NCI-H774 (cell line): ENCODE measurements at places on chromosomes 12 and 14.
A peak's percentile ranks its signal among the peaks of the same experiment; 100 is the strongest.

GRCh38 chr12:99024191-99024590 is 379.1 kb downstream of the APAF1 start:
- DNase-seq, result no peak

DNA sequence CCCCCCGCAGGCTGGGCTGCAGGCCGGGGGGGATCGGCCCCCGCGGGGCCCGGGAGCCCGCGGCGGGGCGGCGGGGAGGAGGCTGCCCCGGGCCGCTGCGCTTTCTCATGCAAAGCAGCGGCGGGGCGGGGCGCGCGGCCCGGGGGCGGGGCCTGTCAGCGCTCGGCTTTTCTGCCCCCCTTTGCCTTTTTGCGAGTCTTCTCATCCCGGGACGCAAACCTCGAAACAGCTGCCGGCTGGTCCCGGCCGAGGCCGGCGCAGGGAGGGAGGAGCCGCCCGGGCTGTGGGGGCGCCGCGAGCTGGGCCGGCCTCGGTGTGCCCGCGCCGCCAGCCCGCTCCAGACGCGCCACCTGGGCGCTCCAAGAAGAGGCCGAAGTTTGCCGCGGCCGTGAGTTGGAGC is at the start of gene FZD10:
TSS of gene FZD10 (plus strand) at position 198 of the 400 bp plus-strand sequence. CDS start 479 bp downstream, outside the sequence.
- no peak for DNase-seq

- DNase-seq, result no peak
Measured at GRCh38 chr14:61630399-61631044, 64.8 kb upstream of the HIF1A start.

DNA sequence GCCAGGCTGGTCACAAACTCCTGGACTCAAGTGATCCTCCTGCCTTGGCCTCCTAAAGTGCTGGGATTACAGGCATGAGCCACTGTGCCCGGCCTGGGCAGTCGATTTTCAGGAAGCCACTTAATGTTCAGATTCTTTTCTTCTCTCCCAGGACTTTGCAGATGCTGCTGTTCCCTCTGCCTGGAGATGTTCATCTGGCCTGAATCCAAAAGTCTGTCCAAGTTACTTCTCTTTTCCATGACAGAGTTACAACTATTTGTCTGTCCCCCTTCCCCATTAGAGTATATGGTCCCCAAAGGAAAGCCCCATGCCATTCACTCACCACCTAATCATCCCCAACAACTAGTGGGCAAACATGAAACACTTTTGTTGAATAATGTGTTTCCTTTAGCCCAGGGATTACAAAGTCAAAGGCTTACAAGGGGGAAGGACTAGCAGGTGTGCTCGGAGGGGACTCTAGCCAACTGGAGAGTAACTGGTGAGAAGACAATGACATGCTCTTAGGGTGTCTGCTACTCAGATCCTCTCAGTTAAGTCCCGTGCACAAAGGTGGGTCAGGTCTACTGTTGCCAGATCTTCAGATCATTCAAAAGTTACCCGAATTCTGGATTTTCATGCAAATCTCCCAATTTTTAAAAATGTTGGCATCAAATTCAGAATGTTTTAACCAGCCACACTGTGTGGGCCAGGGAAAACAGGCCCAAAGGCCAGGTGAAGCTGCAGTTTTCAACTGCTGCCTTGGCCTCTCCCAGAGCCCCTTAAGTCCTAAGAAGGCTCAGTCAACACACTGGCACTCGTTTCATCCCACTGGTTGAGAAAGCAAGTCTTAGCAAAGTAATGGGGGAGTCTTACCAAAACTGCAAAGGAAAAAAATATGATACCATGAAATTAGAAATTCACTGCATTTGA is 29.6 kb downstream of the NUDT4 start:
- DNase-seq, result no peak

DNA sequence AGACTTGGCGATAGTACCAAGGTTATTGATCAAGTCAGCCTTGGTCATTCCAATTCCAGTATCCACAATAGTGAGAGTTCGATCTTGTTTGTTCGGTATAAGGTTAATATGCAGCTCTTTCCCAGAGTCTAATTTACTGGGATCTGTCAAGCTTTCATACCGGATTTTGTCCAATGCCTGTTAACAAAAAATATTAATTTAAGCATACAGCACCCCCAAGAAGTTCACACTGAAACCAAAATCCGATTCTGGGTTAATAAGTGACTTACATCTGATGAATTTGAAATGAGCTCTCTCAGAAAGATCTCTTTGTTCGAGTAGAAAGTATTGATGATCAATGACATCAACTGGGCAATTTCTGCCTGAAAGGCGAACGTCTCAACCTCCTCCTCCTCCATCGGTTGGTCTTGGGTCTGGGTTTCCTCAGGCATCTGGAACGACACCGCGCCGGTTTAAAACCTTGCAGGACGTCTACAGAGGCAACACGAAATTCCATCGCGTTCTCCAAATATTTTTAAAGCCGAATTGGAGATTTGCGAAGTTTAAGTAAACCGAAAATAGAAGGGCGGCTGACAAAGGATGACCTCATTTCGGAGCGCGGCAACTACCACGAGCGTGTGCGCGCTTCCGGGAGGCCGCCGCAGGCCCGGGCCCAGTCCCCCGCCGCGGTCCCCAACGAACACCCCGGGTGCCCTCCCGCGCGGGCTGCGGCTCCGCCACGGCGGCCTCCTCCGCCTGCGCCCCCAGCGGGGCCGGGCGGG is 716 bp downstream of the HSP90AA1 start:
- peak; percentile 47 for DNase-seq

DNA sequence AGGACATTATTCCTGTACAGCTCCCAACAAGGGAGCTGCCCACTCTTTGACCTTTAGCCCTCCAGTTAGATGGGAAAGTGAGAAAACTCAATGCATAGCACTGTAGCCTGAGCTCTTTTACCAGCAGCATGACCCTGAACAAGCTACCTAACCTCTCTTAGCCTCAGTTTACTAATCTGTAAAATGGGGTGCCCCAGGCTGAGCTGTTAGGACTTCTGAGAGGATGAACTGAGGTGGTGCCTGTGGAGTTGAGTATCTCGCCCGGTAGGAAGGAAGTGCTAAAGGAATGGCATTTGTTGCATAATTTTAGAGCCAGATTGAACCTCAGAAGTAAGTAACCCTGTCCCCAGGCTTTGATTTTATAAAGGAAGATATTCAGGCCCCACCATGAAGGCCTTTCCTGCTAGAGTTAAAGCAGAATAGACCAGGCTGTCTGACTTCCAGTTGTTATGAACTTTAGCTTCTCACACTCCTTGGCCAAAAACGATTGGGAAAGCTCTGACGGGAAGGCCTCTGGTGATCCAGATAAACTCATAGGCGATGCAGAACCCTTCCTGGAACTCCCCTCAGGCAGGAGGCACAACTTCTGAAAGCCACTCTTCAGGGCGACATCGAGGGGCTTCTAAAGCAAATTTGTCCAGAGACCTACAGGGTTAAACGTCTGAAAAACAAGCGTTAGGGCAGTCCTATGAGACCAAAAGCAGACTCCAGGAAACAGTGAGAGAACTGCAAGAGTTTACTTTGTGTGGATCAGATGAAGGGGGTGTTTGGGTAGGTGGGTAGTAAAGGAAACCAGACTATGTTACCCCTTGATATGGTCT is 2.5 kb upstream of the SERPINA10 start:
- DNase-seq, result no peak

DNA sequence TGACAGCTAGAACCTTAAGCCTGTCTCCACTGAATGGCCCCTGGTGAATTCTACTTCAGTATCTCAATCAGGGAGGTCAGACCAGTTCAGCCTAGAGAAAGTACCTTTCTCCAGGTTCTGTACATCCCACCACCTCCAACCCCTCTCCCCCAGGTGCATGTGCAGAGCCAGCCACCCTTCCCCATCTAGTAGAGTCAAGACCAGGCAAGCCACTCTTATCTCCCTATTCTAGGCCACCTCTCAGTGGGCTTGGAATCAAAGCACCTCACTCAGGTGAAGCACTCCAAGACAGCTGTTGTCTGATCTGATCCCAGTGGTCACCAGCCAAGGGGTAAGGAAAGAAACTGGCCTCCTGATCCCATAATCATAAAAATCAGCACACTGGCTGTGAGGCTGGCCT is 340.9 kb downstream of the BCL11B start:
- DNase-seq, result no peak

DNA sequence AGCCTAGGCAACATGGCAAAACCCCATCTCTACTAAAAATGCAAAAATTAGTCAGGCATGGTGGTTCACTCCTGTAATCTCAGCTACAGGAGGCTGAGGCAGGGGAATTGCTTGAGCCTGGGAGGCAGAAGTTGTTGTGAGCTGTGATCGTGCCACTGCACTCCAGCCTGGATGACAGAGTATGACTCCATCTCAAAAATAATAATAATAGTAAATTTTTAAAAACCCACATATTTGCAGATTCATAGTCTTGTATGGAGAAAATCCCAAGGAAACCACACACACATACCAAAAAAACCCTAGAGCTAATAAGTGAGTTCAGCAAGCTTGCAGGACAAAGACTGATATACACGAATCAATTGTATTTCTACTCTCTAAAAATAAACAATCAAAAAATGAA is 19.0 kb upstream of the MTHFD1 start:
- no peak for DNase-seq

GRCh38 chr14:102695167-102695555 is 82.1 kb upstream of the TRAF3 start:
- no peak for DNase-seq

- DNase-seq, result no peak
Measured at GRCh38 chr12:59650588-59651228, 54.9 kb downstream of the SLC16A7 start.

DNA sequence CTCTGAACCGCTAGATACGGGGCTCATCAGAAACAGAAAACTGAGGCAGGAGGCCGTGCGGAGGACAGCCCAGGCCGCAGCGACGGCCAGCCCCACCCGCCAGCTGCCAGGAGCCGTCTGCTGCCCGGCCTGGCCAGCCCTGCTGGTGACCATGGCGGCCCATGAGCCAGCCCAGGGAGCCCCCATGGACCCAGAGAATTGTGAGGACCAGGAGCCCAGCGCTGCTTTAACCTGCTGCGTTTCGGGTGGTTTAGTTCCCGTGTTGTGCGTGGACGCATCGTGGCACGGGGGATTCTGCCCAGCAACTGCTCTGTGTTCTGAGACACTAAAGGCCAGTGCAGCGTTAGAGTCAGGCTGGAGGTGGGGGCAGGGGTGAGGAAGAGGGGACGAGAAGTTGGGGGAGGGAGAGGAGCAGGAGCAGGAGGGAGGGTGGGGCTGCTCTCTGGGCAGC is 44.2 kb downstream of the NOC4L start:
- DNase-seq, result no peak

DNA sequence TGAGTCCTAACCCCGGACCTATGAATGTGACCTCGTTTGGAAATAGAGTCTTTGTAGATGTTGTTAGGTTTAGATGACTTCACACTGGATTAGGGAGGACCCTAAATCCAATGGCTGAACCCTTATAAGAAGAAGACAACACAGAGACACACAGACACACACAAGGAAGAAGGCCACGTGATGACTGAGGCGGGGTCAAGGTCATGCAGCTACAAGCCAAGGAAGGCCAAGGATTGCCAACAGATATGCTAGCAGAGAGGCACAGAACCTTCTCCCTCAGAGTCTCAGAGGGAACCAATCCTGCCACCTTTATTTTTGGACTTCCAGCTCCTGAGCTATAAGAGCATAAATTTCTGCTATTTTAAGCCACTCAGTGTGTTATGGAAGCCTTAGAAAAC is 31.8 kb downstream of the LTBP2 start:
- DNase-seq, result no peak

DNA sequence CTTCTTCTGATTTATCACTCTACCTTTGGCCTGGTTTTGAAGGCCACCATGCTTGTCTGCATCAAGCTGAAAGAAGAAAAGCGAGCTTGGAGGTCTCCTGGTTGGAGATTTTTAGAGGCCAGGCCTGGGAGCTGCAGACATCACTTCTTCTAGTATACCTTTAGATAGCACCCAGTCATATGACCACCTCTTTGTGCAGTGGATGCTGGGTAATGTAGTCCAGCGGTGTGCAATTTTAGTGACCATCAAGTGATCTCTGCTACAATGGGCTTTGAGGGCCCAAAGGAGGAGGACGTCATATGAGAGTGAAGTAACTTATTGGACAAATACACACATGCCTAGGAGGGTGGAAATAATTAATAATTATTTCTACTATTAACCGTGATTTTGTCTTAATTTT is 15.2 kb upstream of the WNT5B start:
- no peak for DNase-seq

GRCh38 chr12:16076970-16077522 is 165.9 kb downstream of the DERA start:
- DNase-seq, result no peak

GRCh38 chr12:14482886-14483285 is 84.8 kb downstream of the PLBD1 start:
- DNase-seq, result no peak

DNA sequence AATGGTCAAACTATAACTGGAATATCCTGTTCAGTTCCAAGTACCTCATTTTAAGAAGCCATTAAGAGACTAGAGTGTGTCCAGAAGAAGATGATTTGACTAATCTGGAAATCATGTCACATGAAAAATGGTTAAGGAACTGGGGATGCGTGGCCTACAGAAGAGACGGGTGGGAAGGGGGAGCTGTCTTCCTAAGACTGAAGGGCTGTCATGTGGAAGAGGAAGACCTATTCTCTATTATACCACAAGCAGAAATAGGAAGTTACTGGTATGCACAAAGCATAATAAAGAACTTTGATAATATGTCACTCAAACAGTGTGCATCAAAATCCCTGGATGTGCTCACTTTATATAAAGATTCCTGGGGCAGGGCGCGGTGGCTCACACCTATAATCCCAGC is 50.3 kb downstream of the HECTD4 start:
- DNase-seq, result no peak

DNA sequence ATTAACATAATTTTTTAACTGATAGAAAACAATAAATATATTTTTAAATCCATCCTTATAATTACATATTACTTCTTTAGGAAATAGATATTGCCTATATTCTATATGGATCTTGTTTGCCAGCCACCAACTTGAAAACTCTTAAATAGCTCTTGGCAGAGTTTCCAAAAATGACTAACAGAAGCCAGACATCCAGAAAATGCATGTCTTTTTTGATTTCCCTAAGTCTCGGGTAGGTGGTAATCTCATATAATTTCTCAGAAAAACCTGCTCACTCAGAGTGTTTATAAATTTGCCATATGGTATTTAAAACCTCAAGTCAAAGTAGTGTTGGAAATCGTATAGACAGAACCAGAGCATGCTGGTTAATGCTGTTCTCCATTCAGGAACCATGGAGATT is 360.4 kb upstream of the FOXG1 start:
- DNase-seq, result no peak

GRCh38 chr12:65830305-65830704 is 6.0 kb downstream of the HMGA2 start:
- no peak for DNase-seq

DNA sequence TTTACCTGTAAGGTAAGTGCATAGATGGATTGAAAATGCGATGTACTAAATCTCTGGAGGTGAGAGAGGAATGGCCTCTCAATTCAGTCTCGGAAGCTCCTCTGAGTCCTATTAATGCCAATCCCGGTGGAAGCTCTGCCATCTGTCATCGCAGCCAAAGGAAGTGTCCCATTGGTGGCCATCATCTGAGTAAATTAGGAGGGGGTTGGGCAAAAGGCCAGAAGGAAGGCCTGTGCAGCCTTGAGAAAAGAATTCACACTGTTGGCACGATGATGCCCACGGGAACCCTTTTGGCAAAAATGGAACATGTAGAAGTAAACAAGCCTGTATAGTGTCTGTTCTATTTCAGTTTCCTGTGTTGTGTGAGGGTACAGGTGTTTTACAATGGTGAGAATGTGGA is 494.8 kb downstream of the NELL2 start:
- DNase-seq, result no peak

- DNase-seq, result no peak
Measured at GRCh38 chr12:9741726-9742125, 8.8 kb upstream of the CLECL1 start.
